Hepatocyte (in vitro differentiated cells): ENCODE measurements at places on chromosomes 2 and 18.

GRCh38 chr2:100786297-100786658, 33.7 kb upstream of the NPAS2 start:
- H3K4me1 ChIP-seq = peaks cover 2% of the 10 kb centered on the region
- DNase-seq = no peak
- no peak overlapping the region for H3K4me3 ChIP-seq
- peak overlapping the region; percentile 54 for H3K27ac ChIP-seq
- no peaks in the 10 kb centered on the region for H3K27me3 ChIP-seq

GRCh38 chr2:99404797-99405669, 67.8 kb downstream of the EIF5B start:
- H3K27me3 ChIP-seq = no peaks in the 10 kb centered on the region
- no peak overlapping the region for H3K4me3 ChIP-seq
- no peak for DNase-seq
- peaks cover 3% of the 10 kb centered on the region for H3K36me3 ChIP-seq

GRCh38 chr2:9836517-9836916, 6.8 kb upstream of the TAF1B start:
- H3K36me3 ChIP-seq = no peaks in the 10 kb centered on the region
- DNase-seq = no peak
- no peaks in the 10 kb centered on the region for H3K4me1 ChIP-seq
- no peak overlapping the region for H3K4me3 ChIP-seq
- no peaks in the 10 kb centered on the region for H3K27me3 ChIP-seq
- no peak overlapping the region for H3K27ac ChIP-seq

DNA sequence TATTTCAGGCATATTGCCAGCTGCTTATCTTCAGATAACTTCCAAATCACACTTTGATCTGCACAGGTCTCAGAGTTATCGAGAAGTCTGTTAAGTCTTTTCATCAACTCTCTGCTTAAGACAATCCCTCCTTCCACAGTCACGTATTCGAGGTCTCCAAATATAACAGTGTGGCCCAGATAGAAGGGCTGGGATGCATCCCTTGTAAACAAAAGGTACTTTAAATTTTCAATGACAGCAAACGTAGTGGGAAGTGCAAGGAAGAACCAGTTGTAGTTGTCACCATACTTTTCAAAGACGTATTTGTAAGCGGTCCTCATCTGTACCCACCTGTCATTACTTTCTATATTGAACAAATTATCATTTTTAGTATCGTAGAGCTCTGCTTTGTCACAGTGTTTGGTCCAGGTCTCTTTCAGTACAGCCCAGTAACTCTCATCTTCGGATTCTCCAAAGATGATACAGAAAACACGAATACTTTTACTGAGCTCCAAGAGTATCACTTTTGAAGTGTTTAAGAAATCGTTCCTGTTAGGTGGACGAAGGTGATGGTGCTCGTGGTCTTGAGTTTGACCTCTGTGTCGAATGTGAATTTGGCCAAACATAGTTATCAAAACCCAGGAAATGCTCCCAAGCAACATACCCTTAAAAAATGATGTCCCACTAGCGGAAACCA, 445 bp downstream of the C1GALT1C1L start:
- H3K4me1 ChIP-seq = no peaks in the 10 kb centered on the region
- H3K4me3 ChIP-seq = no peak overlapping the region
- H3K27me3 ChIP-seq = no peaks in the 10 kb centered on the region
- H3K27ac ChIP-seq = no peak overlapping the region
- no peak for DNase-seq

GRCh38 chr2:83340424-83340823, 1118.7 kb downstream of the SUCLG1 start:
- H3K4me3 ChIP-seq = no peak overlapping the region
- no peak for DNase-seq
- no peak overlapping the region for H3K27ac ChIP-seq
- H3K36me3 ChIP-seq = no peaks in the 10 kb centered on the region

DNA sequence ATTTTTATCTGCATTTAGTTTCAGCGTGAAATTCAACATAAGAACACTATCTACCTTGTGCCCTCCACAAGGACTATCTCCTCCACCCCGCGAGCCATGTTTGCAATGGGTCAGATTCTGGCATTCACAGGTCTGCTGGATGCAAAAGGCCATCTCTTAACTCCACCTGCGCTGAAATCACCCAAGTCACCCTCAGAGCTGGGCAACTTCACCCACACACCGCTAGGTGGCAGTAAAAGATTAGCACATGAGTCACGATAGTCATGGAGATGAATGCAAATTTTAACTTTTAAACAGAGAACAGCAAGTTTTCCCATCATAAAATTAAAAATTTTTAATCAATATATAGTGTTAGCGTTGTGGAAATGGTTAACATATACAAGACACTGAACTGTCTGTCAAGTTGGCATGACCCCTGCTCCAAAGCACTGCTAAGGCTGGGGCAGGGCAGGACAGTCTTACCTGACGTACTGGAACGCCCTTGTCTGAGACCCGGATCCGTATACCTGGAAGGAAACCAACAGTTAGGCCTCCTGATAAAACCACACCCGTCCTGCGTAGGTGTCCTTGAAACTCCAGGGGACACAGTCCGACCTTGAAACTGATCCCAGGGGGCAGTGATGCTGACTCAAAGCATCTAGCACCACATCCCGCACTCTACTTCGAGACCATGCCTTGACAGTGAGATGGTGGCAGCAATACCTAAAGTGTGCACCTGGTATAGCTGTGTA, 89.6 kb downstream of the UXS1 start:
- H3K4me3 ChIP-seq = no peak overlapping the region
- no peaks in the 10 kb centered on the region for H3K36me3 ChIP-seq
- H3K27ac ChIP-seq = no peak overlapping the region
